NCI-H1417 treated with DMSO at 0.1 percent for 48 hours (cell line): ENCODE measurements at places on chromosomes 1 and 21.
A peak's percentile ranks its signal among the peaks of the same experiment; 100 is the strongest.

DNA sequence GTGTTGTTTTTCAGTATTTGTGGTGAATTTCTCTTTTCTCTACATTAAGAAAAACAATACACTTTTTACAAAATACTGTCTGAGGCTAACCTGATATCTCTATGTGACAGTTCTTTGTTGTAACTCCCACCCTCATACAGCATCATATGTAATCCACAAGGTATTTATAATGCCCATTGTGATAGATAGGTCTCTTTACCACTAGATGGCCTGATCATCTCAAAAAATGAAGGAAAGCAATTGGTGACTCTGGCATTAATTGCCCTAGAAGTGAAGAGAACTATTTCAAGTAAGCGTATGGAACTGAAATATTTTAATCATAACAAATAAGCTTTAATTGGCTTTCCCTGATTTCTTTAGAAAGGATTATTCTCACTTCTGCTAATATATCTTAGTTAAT is 36.2 kb upstream of the HFM1 start:
- DNase-seq, result no peak

GRCh38 chr1:17588048-17588871 is 48.8 kb downstream of the ARHGEF10L start:
- DNase-seq, result no peak

DNA sequence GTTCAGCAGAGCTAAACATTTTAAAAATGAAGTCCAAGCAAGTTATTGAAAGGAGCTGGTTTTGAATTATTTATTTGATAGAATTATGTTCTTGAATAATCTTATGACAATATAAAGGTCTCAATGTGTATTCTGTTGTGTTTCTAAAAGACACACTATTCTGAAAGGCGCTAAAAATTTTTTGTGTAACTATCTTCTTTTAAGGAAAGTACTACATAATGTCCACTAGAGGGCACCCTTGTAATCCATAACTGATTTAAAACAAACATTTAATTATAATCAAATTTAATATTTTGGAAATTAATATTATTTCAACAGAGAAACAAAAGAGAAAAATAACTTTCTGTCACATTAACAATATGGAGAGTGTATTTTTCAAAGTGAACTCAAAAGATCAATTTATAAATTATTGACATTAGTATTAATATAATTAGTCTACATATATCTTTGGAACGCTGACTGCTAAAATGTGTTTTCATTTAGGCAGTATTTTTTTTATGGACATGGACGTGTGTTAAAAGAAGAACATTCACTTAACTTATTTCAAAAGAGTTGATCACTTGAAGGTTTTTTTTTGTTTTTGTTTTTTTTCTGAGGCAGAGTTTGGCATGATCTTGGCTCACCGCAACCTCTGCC is 248.4 kb downstream of the DENND1B start:
- DNase-seq, result peak; percentile 14

- no peak for DNase-seq
Observed at GRCh38 chr21:34560021-34560420, 48.0 kb upstream of the KCNE1 start.

- DNase-seq, result no peak
Observed at GRCh38 chr1:63592536-63593302, 492 bp upstream of the PGM1 start.

DNA sequence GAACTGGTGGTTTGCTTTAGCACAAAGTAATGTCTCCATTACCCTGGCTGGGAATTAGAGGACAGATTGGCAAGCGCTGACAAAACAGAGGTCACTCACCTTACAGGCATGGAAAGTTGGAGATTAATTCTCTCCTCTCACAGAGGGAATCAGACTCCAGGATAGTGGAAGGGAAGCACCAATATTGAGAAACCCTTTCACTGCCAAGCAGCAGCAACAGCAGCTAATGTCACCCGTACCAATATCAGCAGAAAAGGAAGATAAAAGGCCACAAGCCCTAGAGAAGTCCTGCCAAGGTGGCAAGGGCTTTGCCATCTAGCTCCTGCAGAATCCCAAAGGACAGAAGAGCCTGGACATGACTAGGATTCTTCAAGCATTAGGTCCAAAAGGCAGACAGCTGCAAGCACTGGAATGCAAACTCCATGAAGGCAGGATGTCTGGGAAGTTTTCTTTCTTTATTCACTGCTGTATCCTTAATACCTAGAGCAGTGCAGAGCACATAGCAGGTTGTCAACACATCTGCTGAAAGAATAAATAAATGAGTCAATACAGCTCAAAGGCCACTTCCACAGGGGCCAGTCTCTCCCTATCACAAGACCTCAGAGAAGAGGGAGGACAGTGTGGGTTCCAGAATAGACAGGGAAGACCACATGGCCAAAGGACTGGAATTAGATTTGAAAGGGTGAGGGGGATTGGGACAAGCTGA is 57.2 kb downstream of the ERI3 start:
- no peak for DNase-seq

DNA sequence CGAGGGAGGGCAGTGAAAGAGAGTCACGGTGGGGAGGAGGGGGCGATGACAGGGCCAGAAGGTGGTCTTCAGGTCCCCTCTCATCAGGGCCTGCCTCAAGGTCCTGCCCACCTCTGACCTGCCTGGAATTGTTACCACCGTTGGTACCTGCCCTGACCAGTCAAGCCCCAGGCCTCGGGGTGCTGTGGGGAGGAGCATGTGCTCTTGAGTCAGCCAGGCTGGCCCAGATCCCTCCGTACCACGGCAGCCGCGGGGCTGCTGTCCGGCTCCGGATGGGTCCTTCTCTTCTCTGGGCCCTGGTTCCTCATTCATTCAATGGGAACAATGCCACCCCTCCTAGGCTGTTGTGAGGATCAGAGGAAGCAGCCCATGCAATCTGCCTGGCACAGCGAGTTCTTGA is 22.0 kb downstream of the SERINC2 start:
- no peak for DNase-seq
